ENCODE measurements at places on chromosomes 3 and 15.

DNA sequence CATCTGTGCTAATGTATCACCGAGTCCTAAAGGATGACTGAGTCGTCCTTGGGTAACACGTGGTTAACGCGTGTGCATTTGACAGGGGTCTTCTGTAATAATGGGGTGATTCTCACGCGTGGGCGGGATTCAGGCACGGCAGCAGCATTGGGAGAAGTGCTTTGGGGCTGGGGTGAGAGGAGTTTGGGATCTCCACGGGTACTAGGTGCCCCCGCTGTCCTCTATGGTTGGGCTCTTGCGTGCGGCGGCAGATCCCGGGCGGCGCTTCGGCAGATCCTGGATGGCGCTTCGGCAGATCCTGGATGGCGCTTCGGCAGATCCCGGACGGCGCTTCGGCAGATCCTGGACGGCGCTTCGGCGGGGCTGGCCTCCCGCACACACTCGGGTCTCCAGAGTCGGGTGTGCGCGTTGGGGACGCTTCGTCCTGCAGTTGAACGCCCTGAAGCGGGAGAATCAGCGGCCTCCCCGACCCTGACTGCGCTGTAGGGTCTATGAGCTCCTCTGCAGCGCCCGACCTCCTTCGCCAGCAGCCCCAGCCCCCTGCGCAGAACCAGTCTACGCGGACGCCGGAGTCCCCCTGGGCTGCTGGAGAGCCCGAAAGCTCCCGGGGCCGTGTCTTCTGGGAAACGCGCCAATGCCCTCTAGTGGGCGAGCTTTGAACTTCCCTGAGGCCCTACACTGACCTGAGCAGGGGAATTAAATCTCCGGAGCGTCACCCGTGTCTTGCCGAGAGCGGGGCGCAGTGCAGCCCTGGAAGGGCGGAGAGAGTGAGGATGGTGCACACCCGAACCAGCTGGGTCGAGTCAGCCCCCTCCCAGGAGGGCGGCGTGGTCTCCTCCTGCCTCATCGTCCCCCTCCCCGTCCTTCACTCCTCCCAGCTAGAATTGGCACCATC, 48.1 kb upstream of the EPHB3 start:
- peak; percentile 90 for DNase-seq

GRCh38 chr3:51955893-51956770, 951 bp downstream of the GPR62 start:
- DNase-seq, result peak; percentile 76

DNA sequence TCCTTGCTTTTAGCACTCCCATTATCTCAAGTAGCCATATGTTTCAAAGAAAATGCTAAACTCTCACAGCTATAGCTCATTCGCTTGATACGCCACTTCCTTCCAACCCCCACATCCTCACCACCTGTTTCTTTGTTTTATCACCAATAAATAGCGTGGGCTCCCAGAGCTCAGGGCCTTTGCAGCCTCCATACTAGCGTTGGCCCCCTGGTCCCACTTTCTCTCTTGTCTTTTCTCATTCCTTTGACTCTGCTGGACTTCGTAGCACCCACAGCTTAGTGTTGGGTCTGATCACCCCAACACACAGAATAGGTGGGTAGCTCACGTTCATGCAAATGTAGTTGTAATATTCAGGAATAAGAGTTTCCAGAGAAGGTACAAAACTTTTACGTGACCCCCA, 4.1 kb upstream of the GPD1L start:
- DNase-seq, result no peak

DNA sequence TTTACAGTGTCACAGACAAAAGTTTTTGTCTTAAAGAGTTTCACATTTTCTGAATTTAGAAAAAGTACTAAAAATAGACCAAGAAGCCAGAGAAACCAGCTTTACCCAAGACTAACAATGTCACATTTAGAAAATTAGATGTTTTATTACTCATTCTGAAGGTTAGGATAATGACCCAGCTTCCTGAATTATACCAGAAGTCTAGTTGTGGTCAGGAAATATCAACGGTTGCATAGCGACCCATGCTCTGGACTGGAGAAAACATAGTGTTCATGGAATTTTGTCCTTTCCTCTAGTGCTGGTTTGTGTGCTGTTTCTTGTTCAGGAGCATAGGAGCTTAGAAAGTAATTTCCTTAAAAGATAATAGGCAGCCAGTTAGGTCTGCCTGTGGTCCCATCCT, 59.0 kb downstream of the DPPA2 start:
- no peak for DNase-seq

DNA sequence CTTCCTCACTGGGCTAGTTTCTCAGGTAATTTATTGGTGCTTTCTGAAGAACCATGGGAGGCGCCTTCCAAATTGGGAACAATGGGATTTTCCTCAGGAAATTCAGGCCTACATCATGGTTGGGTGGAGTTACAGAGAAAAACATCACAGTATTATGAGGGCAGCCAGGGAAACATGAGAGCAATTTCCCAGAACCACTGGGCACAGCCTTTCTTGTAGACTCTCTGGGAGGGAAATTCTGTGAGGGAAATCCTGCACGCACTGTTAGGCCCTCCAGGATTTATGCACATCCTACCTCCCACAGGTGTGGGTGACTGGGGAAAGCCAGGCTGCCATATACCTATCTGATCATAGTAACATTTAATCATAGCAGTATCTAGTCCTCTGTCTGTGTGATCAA, 13.2 kb downstream of the POPDC2 start:
- DNase-seq, result no peak

- DNase-seq, result peak; percentile 94
These were observed 52.5 kb upstream of the ROPN1B start for GRCh38 chr3:125916376-125916978.

DNA sequence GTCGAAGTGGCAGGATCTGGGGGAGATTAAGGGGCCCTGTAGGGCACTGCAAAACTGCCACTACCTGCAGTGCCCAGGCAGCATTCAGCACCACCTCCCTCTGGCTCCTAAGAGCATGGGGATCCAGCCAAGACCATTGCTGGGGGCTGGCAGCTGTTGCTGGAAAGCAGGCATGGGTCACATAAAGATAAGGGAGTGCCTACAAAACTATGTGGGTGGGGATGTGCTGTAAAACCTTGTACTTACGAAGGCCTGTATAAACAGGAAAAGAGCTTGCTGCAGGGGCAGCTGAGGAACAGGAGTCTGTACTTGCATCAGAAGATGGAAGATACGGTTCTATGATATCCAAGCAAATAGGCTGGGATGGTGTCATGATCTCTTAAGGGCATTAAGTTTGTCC, 27.1 kb downstream of the IL20RB start:
- DNase-seq, result no peak

DNA sequence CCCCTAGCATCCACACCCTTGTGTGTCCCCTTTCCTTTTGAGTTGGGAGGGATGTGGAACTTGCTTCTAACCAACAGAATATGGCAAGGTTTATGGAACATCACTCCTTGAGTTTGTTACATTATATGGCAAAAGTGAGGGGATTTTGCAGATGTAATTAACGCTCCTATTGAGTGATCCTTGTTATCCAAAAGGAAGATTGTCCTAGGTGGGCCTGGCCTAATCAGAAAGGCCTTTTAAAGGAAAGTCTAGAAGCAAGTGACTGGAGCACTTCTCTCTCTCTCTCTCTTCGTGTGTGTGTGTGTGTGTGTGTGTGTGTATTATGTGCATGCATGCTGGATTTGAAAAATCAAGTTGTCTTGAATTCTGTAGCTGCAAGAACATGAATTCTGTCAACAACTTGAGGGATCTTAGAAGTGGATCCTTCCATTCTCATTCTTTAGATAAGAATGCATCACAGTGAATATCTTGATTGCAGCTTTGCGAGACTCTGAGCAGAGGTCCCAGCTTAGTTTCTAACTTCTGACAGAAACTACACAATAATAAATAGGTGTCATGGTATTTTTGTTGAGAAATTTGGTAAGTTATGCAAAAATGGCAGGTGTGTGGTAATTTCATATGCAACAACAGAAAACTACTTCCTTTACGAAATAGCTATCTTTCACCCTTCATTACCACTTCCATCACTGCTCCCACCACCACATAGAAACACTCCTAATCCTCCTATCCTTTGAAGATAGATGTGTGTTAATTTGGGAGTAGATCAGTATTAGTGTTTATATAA, 360.9 kb upstream of the CBLB start:
- DNase-seq, result no peak

DNA sequence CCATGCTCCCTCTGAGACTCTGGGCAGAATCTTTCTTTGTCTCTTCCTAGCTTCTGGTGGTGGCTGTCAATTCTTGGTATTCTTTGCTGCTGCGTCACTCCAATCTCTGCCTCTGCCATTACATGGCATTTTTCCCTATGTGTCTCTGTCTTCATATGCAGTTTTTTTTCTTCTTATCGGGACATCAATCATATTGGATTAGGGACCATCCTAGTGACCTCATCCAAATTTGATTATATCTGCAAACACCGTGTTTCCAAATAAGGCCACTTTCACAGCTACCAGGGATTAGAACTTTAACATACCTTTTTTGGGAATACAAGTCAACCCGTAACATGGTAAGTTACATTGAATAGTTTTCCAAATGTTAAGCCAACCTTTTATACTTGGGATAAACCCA, 358.2 kb upstream of the FRG2C start:
- DNase-seq, result no peak

- no peak for DNase-seq
These were observed 92.3 kb downstream of the FOXP1 start for GRCh38 chr3:71491154-71491752.

GRCh38 chr3:183181606-183182005, 19.1 kb upstream of the LAMP3 start:
- DNase-seq, result no peak

GRCh38 chr15:43505738-43506137, 11.7 kb upstream of the MAP1A start:
- DNase-seq, result no peak

DNA sequence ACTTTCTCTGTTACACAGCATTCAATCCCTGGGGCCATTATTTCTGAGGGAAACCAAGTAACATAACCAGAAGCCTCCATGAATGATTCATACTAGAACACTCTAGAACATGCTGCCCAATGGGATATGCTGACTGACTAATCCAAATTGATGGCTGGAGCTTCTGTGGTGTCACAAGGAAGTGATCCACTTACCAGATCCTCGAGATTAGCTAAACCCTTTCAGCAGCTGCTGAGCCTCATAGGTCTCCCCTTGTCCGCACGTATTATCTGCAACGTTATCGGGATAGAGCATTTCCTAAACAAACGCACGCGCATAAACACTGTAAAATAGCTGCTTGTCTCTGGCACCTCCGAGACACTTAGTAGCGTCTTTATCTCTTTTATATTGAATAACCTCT, 61.2 kb upstream of the PROK2 start:
- DNase-seq, result no peak

- peak; percentile 70 for DNase-seq
These were observed 788 bp upstream of the DLG1 start for GRCh38 chr3:197298945-197299854.

DNA sequence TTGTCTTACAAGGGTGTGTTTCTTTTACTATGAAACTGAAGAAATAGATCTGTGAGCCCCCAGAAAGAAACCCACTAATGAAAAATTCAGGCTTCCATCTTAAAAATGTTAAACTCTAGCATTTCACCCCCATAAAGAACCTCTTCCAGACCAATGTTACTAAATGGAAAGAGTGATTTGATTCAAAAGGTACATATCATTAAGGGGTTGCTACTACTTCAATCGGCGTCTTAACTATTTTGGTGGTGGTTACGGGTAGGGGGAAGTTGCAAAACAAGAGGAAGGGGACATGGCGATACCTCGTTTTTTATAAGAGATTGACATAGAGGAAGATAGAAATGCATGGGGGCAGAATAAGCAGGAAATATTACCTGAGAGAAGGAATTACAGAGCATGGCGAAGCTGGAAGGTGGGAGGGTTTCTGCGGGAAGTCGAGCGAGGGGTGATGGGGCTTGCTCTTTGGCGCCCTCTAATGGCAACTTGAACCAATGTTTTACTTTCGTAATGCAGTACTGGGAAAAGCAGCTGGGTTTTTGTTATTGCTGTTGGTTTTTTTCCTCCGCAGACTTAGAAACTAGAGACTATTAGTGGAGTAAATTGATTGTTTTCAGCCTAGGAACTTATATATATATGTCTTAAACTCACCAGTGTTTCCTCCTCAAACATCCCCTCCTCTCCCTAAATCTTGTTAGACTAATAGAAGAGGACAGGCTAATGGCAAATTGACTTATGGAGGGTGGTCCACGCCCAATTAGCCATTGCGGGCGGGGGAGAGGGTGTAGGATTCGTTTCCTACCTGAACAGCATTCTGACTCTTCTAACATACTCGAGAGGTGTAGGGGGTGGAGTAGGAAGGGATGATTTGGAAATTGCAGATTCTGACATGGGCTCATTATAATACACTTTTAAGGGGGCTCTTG, 11.3 kb upstream of the SOX2 start:
- no peak for DNase-seq

GRCh38 chr3:99645277-99646106, 7.1 kb downstream of the COL8A1 start:
- no peak for DNase-seq

DNA sequence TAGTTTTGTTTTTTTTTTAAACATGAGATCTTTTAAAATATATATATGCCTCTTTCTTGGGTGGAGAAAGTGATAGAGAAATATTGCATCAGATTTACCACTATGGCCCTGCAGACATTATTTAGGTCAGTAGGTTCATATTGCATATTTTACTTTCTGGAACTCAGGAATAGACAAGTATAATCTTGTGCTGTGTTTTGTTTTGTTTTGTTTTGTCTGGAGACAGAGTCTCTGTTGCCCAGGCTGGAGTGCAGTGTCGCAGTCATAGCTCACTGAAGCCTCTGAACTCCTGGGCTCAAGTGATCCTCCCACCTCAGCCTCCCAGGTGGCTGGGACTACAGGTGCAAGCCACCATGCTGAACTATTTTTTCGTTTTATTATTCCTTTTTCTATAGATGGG, 21.5 kb upstream of the DUT start:
- DNase-seq, result no peak

DNA sequence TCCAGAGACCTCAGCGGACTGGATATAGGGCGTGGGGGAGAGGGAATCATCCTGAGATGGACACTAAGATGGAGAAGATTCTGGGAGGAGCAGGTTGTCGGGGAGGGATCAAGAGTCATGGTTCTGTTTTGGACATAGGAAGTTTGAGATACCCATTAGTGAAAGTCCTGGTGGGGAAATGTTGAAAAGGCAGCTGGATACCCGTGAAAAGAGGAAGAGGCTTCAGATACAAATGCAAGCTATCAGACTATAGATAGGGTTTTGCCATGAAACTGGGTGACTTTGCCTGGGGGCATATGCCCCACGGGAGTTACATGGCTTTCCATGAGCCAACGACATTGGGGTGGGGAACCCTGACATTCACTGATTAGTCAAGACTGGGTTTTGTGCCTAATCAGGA, 1.1 kb upstream of the GPR62 start:
- DNase-seq, result no peak

GRCh38 chr3:73695841-73696240, 71.1 kb upstream of the PDZRN3 start:
- DNase-seq, result no peak

Data from activated CD8-positive, alpha-beta memory T cell treated with anti-CD3 and anti-CD28 coated beads, Interleukin-2, amount 50 U/mL, for 48 hours (primary cell).